Left ventricle myocardium inferior (tissue), 1 donor: ENCODE measurements at places on chromosomes 13 and 19. TPM values are rescaled to one million over a fixed set of nuclear protein-coding genes. Genes with fewer than 3 reads are reported as not detected.

DNA sequence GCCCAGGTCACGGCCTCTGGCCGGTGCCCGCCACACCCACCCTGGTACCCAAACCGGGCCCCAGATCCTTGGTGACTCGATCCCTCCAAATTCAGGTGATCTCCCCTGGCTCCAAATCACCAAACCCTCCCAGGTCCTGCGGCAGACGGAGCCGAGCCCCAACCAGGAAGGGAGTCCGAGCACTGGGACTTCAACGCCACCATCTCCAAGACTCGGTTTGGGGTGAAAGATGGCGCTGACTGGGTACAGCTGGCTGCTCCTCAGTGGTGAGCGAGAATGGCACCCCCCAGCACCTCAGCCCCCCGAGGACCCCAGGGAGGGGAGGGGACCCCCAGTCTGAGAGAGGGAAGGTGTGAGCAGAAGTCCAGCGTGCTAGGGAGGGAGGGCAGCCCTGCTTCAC is 2.3 kb downstream of the CEACAM16 start:
- no peak for DNase-seq

GRCh38 chr19:37669450-37669914 is 14.2 kb upstream of the ZFP30 start:
- DNase-seq: no peak

LSM4 gene
- 94.8 TPM for total RNA-seq

SIGLECL1 gene
- total RNA-seq: not detected

UHRF1 gene
- 1.3 TPM for total RNA-seq

ZNF724 gene
- total RNA-seq: 1.9 TPM

- DNase-seq: no peak
Measured at GRCh38 chr13:78596736-78597601, 6.4 kb downstream of the POU4F1 start.

CACNG7 gene
- not detected for total RNA-seq

DNA sequence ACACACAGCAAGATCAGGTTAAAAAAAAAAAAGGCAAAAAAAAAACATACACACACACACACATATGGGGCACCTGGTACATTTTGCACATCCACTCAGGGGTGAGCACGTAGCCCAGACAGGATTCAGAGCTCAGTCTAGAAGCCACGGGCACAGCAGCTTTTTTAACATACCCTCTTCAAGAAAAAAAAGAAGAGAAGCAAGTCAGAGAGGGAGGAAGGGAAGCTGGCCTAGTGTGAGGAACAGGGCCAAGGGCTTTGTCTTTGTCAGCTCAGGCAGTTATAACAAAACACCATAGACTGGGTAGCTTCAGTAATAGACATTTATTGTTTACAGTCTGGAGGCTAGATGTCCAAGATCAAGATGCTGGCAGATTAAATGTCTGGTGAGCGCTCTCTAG is 2.3 kb upstream of the TPM4 start:
- DNase-seq: no peak

GRCh38 chr19:39498798-39499642 is at the start of gene DLL3:
DLL3 (plus strand) TSS chr19:39498947; CDS start chr19:39498975, 28 bp downstream.
- DNase-seq: no peak

C5AR2 gene
- 0.38 TPM for total RNA-seq

DNA sequence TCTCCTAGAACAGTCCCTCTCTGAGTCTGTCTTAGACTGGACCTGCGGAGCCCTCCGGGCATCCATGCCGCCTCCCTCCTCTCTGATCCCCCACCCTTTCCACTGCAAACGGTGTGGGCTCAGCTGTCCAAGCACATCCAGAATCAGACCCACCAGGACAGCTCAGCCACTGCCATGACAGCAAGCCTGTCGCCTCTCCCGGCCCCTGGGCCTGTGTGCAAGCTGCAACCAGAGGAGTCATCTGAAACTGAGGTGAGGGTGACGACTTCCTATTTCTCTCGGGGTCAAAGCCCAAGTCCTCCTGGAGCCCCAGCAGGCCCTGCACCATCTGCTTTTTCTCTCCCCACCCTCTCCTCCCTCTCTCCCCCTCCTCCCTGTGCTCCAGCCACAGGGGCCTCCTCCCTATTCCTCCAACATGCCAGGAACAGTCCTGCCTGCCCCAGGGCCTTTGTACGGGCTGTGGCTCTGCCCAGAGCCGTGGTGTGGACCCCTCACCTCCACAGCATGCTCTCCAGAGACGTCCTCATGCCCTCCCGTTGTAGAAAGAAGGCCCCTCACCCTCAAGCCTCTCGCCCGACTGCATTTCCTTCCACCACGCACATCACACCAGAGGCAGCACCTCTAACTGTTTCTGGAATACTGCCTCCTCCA is 23.5 kb upstream of the MYDGF start:
- DNase-seq: no peak
